ENCODE measurements at places on chromosomes 5 and 9.

- no peak for DNase-seq
Measured at GRCh38 chr9:77305622-77306400, 128.5 kb downstream of the VPS13A start.

DNA sequence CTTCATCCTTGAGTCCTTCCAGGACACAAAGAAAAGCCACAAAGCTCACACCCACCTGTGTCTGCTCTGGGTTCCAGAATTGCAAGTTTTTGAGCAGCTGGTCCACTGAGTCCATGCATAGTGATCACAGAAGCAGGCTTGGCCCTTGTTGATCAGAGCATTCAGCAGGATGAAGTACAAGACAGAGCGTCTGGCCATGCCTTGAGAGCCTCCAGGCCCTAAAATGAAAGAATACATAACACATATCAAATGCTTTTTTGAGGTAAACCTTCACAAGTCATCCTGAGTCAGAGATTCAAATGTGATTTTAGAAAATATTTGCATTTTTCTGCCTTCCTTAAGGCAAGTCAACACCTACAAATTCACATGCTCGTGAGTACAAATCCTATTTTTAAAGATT is 10.3 kb downstream of the C6 start:
- no peak for DNase-seq

- DNase-seq: peak; percentile 77
Measured at GRCh38 chr5:103582364-103582763, 19.8 kb upstream of the NUDT12 start.

DNA sequence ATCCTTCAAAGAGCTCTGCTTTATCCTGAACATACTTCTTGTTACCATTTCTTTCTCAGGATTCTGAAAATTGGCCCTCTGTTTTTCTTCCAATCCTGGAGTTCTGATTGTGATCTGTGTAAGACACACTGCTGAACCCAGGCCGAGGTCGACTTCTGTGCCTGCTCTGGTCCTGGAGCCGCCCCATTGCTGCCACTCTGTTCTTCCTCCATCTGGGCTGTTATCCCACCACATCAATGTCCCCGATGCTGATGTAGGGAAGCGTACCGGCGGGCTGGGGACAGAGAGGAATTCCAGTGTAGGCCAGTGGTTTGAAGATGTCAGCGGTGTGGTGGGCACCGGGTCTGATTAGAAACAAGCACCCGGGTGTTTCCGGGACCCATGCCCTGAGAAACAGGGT is 102.5 kb downstream of the LIFR start:
- DNase-seq: no peak

DNA sequence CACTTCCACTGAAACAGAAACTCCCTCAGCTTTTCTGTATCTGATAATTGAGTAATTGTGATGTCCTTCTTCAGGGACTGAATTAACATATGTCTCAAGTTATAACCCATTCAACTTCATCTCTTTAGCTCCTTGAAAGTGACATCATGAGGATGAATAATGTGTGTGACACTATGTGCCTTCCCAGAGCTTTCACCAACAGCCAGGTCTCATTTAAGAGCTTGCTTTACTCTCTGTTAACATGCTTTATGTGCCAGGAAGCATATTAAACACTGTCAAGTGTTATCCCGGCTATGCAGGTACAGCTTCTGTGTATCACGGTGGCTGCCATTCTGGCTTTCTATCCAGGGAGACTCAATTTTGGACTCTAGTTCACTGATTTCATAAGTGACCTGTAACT is 799.9 kb downstream of the CDH12 start:
- DNase-seq: no peak

DNA sequence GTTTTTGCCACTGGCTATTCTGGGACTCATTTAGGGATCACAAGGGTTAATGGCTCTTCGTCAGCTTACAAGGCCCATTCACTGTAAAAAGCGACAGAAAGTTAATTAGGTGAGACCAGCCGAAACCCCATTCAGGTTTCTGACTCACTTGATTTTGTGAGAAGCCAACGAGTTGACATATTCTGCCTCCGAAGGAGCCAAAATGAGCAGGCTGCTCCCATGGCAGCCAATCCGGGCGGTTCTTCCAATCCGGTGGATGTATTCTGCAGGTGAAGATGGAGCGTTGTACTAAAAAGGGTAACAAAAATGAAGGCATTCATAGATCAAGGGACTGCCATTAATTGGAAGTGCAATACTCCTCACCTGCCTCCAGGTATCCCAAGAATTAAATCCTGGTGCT is 39.7 kb downstream of the DDX31 start:
- DNase-seq: no peak

DNA sequence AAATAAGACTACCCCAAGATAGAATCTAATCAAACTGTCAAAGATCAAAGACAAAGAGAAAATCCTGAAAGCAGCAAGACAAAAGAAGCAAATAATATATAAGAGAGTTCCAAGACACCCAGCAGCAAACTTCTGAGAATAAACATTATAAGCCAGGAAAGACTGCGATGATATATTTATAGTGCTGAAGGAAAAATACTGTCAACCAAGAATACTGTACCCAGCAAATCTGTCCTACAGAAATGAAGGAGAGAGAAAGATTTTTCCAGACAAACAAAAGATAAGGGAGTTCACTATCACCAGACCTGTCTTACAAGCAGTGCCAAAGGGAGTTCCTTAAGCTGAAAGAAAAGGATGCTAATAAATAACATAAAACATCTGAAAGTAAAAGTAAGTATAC is 227.4 kb downstream of the DENND1A start:
- no peak for DNase-seq

- peak; percentile 78 for DNase-seq
Measured at GRCh38 chr9:91954841-91955471, 4.9 kb upstream of the ROR2 start.

GRCh38 chr9:30714389-30714788 is 1670.1 kb upstream of the ACO1 start:
- no peak for DNase-seq

- no peak for DNase-seq
Measured at GRCh38 chr5:107124376-107124775, 546.4 kb downstream of the EFNA5 start.

DNA sequence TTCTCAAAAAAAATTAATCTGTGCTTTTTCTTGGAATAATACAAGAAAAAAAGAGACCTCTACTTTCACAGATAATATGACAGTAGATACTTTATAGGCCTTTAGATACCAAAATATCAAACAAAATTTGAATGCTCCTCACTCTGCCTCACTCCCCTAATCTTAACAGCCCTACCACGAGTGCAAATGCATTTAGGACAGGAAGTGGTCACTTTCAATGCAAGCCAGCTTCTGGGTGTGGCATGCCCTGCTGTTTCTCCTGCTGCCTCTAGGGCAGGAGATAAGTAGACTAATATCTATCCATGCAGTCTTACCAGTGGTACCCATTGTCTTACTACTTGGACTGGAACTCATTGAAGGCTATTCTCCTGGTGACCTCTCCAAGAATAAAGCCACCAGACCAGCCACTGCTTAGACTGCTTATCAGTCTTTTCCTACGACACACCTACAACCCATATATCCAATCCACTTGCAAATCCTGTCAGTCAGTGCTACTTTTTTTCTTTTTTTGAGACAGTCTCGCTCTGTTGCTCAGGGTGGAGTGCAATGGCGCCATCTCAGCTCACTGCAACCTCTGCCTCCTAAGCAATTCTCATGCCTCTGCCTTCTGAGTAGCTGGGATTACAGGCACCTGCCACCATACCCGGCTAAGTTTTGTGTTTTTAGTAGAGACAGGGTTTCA is 23.0 kb downstream of the FRRS1L start:
- peak; percentile 58 for DNase-seq

All from DMS53 (cell line).